ENCODE measurements at places on chromosomes 13 and 19.

GRCh38 chr19:16042533-16043085, 33.7 kb upstream of the TPM4 start:
- no peak for DNase-seq

DNA sequence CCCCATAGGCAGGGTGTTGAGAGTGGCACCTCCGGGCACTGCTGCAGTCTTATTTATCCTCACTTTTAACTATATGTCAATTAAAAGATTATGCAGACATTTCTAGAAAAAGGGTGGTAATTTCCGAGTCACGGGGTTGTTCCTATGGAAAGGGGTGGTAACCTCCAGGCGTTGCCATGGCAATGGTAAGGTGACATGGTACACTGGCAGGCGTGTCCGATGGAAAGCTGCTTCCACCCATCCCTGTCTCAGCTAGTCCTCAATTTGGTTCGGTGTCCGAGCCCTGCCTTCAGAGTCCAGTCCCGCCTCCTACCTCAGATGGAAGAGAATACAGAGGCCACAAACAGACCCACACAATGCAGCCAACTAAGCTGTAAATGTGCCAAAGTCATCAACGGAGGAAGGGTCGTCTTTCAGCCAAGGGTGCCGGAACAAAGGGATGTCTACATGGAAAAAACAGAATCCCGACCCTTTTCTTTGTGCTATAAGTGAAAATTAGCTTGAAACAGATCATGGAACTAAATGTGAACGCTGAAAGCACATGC, 72.6 kb upstream of the C13orf46 start:
- no peak for DNase-seq

- no peak for DNase-seq
Observed at GRCh38 chr13:78398743-78399410, 204.5 kb downstream of the POU4F1 start.

GRCh38 chr19:22526661-22527272, 104.6 kb upstream of the ZNF98 start:
- no peak for DNase-seq

DNA sequence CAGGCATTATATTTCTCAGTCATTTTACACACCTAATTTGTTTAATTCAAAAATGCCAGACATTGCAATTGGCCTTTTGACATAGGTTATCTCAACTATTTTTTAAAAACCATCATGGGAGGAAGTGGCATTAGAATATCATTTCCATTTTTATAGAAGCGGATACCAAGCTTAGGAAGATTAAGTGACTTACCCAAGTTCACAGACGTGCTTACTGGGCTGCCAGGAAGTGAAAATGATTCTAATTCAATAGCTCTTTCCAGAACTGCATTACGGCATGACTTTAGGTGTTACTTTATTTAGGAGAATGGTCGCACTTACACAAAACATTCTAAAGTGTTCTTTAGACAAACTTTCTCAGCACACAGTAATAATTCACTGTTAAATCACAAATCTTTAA, 231.9 kb downstream of the KLF12 start:
- no peak for DNase-seq

- no peak for DNase-seq
Observed at GRCh38 chr19:1908364-1908678, 3.1 kb downstream of the ADAT3 start.

- no peak for DNase-seq
Observed at GRCh38 chr13:107035186-107035585, 467.2 kb upstream of the ARGLU1 start.

DNA sequence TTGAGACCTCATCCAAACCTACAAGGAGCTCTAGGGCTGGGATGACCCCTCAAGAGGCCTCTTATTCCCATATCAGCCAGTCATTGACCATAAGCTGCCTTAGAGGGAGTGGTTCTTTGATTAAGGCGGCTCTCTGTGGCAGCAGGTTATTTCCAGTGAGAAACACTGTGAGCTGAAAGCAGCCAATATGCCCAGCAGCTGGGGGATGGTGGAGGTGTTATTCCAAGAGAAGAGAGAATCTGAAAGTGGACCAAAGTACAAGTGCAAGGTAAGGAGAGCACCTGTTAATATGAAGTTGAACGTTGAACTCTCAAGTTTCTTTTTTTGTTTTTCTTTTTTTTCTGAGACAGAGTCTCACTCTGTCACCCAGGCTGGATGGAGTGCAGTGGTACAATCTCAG, 20.2 kb upstream of the FNDC3A start:
- no peak for DNase-seq

- DNase-seq, result no peak
Observed at GRCh38 chr13:42380420-42381164, 108.6 kb downstream of the AKAP11 start.

- DNase-seq, result no peak
Observed at GRCh38 chr19:48501494-48502349, 9.9 kb downstream of the LMTK3 start.

DNA sequence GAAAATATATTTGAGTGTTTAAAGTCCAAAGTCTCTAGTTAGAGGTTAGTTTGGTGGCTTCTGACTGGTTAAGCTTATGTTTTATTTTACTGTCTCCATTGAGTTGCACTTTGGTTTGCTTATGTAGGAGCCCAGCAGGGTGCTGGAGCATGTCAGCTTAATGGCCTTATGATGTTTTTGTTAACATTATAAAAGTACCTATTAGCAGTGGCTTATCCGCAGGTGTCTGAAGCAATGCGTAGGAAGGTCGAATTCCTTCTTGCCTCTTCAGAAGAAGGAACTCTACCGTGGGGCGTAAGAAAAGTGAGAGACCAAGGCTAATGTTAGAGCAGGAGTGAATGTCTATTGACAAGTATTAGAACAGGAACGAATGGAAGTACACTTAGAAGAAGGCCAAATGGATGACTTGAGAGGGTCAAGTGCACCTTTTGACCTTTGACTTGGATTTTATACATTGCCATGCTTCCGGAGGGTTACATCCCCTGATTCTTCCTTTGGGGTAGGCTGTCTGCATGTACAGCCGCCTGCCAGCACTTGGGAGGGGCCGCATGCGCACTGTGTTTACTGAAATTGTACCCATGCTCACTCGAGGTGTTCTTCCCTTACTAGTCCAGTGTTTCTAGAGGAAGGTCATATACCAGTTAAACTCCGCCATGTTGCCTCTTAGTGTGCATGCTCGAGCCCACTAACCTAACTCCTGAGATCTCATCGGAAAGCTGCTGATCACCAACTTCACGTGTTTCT, 793.9 kb upstream of the PCDH9 start:
- no peak for DNase-seq

- DNase-seq, result no peak
Observed at GRCh38 chr13:93561576-93562225, 335.1 kb downstream of the GPC6 start.

DNA sequence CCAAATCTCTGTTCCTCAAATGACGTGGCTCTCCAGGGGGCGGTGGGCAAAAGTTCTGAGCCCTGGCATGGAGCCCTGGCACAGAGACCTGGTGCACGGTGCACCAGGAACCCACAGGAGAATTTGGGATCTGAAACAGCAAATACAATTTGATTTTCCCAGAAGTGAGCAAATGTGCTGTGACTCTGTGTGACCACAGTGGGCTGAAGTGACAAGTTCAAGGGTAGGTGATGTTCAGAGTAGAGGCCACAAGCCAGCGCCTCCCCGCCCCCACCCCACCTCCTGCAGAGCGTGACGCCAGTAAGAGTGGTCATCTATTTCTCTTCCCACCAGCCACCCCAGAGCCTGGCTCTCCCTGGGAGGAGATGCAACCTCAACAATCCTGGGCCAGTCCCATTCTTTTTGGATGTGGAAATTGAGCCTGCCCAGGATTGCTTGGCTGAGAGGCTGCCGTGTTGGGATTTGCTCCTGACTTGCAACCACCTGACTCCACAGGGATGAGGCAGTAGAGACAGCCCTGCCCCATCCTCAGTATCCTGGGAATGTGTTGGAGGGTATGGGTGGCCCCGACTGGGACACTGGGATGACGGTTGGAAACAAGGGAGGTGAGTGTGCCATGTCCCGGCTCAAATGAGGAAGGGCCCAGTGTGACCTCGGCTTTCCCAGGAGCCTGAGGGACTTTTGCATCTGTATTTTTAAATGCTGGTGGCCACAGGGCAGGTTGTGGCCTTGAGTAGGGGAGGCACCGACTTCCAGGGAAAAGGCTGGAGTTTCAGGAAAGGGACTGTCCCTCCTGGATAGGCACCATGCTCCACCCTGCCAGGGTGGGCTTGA, 11.1 kb upstream of the BCL3 start:
- DNase-seq, result no peak

GRCh38 chr13:92218615-92219014, 820.2 kb downstream of the GPC5 start:
- no peak for DNase-seq

GRCh38 chr13:44305917-44306370, 67.7 kb upstream of the SERP2 start:
- no peak for DNase-seq

GRCh38 chr19:19064098-19064722, 416 bp downstream of the SLC25A42 start:
- no peak for DNase-seq

DNA sequence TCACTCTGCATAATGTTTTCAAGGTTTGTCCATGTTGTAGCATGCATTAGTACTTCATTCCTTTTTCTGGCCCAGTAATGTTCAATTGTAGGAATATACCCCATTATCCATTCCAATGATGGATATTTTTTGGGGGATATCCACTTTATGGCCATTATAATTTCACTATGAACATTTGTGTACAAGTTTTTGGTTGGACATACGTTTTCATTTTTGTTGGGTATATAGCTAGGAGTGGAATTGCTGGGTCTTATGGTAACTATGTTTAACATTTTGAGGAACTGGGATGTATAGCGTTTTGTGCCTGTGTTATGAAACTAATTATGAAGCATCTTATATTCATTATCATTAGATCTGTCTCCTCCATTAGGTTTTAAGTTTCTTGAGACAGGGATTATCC, 191.6 kb downstream of the TM9SF2 start:
- DNase-seq, result no peak

DNA sequence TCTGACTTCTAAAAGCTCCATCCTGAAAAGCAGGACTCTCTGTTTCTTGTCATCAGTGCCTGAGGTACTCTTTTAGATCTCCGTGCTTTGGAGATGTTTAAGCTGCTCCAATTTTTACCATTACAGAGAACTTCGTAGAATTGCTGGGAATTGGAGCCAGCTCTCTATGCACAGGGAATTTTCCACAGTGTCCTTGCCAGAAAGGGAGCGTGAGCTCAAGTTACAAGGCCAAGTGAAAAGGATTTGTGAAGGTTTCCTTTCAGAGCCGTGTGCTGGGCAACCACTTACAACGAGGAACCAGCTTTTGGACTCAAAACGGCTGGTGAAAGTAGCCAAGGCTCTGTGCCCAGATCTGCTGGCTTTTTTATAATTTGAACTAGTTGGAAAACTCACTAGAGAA, 82.6 kb downstream of the NUFIP1 start:
- no peak for DNase-seq

DNA sequence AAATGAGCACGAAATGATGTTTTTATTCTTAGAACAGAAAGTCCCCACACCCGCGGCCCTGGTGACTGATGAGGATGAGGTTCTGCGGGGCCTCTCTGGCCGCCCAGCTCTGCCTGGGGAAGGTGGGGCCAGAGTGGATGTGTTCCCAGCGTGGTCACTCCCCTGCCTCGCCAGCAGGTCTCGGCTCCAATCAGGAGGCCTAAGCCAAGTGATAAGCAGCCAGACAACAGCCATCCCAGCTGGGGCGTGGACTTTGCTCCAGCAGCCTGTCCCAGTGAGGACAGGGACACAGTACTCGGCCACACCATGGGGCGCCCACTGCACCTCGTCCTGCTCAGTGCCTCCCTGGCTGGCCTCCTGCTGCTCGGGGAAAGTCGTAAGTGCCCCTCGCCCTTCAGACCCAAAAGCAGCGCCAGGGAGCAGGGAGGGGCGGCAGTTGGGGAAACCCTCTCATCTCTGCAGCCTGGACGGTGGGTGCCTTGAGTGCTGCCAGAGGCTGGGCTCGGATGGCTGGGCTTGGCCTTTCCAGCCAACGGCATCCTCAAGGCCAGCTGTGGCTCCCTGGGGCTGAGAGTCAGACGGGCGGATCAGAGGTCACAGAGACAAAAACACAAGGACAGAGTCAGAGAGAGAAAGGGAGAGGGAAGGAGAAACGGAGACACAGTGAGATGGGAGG, at the start of gene F10:
F10 (plus strand) TSS at position 250 of the 676 bp plus-strand sequence; CDS start at position 307, 57 bp downstream.
- DNase-seq, result no peak

DNA sequence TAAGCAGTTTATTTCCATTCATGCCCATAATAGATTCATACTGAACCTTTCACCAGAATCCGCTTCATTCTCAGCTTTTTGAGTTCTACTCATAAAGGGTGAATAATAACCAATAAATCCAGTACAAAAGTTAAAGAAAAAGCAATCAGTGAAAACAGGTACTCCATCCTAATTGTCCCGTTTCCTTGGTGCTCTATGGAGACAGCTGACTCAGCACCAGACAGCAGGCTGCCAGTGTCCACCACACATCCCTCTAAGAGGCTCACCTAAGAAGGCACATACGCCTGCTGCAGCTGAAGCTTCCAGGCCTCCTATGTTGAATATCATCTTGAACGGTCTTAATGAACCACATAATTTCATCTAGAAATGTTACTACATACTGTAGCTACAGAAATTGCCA, 27.3 kb downstream of the MYO16 start:
- DNase-seq, result no peak

DNA sequence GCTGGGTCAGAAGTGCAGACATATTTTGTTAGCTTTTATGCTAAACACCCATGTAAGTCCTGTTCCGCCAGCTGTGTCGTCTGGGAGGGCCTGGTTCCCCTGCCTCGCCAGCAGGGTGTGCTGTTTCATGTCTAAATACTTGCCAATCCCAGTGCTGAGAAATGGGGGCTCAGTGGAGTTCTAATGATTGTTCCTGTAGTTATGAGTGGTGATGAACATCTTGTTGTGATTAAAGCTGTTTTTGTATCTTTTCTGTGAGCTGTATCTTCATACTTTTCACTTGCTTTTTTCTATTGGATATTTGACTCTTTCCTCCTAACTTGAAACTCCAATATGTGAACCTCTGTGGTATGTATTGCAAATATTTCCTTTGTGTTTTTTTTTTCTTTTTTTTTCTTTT, 32.7 kb downstream of the KDM4B start:
- no peak for DNase-seq

DNA sequence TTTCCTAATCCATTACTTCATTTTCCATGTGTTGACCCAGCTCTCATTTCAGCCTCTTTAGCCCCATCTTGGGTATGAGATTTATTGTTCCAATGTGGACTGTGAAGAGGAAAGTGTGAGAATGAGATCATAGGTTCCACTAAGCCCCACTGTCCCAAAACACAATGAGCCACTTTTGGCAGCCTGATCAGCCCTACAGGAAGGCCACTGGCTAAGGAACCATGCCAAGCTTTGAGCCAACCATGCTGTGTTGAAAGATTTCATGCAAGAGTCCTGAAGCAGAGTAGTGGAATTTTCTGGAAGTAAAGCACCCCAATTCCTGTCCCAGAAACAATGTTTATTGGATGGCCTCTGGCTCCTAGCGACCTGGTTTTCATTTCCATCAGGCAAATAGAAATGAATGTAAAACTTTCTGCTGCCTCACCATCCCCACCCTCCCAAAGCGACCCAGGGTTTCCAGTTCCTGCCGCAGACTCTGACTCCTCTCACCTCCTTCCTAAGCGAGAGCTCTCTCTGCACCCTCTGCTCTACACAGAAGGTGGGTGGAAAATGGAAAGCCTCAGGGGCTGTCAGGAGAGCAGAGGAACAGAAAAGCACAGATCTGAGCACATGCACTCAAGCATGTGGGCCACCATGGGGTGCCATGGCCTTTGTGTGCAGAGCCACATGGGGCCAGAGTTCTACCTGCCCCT, 73.1 kb downstream of the KCTD12 start:
- DNase-seq, result no peak

Measured in stimulated activated CD8-positive, alpha-beta memory T cell treated with anti-CD3 and anti-CD28 coated beads, Interleukin-2, amount 100 ng/mL, for 1 hour (primary cell).